ENCODE measurements at places on chromosomes 6 and 20. TPM values are rescaled to one million over a fixed set of nuclear protein-coding genes. Genes with fewer than 3 reads are reported as not detected.

KIF13A gene
- 61.5 TPM for total RNA-seq

NRSN2 gene
- 49.6 TPM for total RNA-seq

PPP1R3G gene
- 3.3 TPM for total RNA-seq

SIRPB1 gene
- 1.2 TPM for total RNA-seq

OSER1 gene
- 47.4 TPM for total RNA-seq

MDFI gene
- total RNA-seq: 0.72 TPM

GPR6 gene
- total RNA-seq: not detected

MACROD2 gene
- total RNA-seq: 4.0 TPM

SNAP91 gene
- 0.72 TPM for total RNA-seq

SGK2 gene
- total RNA-seq: under 0.01 TPM

OLIG3 gene
- total RNA-seq: not detected

DTD1 gene
- total RNA-seq: 53.6 TPM

OR2J3 gene
- total RNA-seq: not detected

FOXQ1 gene
- 2.5 TPM for total RNA-seq
